Stimulated activated CD8-positive, alpha-beta memory T cell treated with anti-CD3 and anti-CD28 coated beads, Interleukin-4, amount 100 ng/mL, for 4 hours (primary cell): ENCODE measurements at places on chromosomes 2 and 18.

DNA sequence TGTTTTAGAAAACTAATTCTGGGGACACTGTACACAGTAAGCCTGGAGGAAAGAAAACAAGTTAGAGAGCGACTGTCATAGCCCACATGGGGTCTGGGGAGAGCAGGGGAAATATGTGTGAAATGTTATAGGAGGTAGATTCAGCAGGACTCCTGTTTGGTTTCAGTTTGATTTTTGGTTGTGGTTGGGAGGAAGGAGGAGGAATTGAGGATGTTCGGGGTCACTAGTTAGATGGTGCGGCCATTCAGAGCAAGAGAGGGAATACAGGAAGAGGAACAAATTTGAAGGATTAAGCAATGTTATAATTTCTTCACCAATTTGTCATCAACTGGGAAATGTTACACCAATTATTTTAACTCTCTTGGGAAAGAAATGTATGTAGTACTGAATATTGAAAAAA is 25.1 kb downstream of the TTC39C start:
- DNase-seq = no peak

GRCh38 chr2:214706986-214707385 is 102.5 kb downstream of the BARD1 start:
- no peak for DNase-seq

DNA sequence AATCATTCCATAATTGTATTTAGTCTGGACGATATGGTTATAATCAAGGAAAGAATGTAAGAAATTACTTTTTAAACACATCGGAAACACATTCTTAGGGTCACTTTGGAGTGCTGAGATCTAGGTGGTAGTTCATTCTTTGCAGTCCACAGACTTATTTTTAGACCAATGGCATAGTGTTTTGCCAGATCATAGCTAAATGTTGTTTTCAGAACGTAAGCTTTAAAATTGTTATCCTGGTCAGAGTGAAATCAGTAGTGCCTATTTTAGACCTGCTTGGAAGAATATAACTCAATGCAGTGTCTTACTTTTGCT is 4.3 kb downstream of the MYL12A start:
- DNase-seq = no peak

GRCh38 chr2:31998731-31999383 is 12.0 kb downstream of the MEMO1 start:
- no peak for DNase-seq

DNA sequence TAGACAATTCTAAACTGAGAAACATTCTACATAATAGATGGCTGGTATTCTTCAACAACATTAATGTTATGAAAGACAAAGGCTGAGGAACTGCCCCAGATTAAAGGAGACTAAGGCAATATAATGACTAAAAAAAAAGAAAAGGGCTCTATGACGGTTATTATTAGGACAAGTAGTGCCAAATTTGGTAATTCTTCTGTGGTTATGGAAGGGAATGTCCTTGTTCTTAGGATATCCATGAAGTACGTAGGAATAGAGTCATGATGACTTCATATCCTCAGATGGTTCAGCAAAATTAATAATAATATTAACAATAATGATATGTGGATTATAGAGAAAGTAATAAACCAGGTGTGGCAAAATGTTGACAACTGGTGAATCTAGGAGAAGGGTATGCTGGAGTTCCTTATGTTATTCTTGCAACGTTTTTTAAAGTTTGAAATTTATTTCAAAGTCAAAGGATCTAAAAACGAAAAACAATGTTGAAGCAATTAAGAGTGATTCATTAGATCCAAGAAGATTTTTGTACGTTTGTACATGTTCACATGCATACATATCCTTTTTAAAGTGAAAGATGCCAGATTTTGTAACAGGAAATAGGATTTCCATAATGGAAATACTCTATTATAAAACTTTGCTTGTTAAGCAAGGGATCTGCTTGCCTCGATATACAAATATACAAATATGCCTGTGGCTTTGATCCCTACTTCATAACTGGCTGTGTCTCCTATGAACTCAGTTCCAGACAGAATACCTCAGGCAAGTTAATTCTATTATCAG is 27.7 kb upstream of the STRN start:
- no peak for DNase-seq

- DNase-seq = no peak
Measured at GRCh38 chr2:77521931-77522470, at the start of gene LRRTM4. Gene LRRTM4 (minus strand): TSS chr2:77522376.

DNA sequence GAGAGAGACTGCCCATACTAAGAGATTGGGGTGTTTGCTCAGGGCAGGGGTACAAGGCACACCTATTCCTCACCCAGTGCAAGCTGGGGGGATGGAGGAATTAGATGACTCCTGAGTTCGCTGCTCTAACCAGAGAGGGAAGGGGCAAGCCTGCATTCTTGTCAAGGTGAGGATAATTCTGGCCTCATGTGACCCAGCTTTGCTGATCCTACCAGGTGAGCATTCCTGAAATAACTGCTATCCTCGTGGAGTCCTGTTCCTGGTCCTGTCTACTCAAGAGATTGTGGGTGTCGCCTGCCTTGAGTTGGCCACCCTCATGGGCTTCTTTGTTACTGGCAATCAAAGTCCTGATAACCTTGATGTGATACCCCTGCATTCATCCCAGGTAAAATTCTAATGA is 206.0 kb downstream of the SPP2 start:
- no peak for DNase-seq

- no peak for DNase-seq
Measured at GRCh38 chr18:42915299-42915698, 200.2 kb downstream of the RIT2 start.

- DNase-seq = no peak
Measured at GRCh38 chr2:23859983-23860382, 66.9 kb downstream of the ATAD2B start.

GRCh38 chr2:210997373-210997772 is 441.0 kb downstream of the CPS1 start:
- no peak for DNase-seq

GRCh38 chr2:174135981-174136380 is 112.4 kb downstream of the OLA1 start:
- DNase-seq = no peak

DNA sequence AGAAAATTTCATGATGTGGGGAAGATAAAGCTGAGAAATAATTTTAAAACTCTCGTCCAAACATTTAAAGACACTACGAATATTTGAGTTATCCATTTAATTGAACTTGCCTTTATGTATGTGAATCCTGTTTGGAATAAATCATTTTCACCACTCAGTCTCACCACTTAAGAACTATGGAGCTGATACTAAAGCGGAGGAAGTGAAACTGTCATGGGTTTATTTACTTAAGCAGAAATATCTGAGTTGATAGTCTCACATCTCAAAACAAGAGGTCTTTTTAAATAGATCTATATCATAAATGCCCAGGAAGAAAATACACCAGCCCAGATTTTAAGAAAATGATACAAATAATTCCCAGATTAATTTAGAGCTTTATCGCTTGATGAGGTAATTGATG is 532.4 kb downstream of the ZNF804A start:
- DNase-seq = no peak

DNA sequence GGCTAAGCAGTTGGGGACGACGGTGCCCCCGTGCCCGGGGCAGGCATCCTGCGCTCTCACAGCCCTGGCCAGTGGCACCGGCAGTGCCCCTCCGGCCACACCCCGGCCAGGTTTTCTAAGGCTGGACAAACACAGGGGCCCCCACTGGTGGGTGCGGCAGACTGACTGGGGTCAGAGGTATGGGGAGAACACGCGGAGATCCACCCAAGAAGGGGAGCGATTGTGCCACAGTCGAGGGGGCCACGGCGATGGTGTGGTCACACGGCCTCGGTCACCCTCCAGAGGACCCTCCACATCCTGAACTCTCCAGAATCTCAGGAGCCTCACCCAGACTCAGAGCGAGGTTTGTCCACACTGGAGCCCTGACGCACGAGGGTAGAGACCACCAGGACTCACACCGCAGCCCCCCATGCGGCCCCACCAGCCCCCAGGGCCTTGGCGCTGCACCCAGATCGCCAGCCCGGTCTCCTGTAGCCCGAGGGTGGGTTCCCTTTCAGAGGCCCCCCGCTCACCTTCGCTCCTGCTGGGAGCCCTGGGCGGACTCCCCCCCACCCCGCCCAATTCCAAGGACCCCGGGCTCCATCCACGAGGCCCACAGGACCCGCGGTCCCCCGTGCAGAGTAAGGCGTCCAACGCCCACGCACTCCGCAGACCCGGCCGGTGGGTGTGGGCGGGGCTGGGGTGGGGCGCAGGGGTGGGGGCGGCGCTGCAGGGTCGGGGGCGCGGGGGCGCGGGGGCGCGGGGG is 15.2 kb downstream of the PDCD1 start:
- DNase-seq = no peak

GRCh38 chr2:20145497-20146193 is 79.3 kb downstream of the SDC1 start:
- no peak for DNase-seq

DNA sequence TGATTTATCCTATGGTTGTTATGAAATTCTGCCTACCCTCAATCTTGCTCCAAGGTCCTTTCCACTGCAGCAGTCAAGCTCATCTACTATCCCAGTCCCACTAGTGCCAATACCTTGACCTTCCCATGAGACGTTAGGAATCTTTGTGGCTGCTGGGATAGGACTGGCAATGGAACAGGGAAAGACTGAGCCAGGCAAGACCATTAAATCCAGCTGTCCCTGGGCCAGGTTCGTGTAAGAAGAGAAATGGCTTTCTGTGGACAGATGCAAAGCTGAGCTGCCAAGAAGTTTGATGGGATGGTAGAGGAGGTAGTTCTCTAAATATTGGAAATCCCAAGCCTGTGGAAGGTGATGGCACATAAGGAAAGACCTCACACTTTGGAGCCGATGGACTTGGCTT is 50.1 kb upstream of the TMEM17 start:
- no peak for DNase-seq

DNA sequence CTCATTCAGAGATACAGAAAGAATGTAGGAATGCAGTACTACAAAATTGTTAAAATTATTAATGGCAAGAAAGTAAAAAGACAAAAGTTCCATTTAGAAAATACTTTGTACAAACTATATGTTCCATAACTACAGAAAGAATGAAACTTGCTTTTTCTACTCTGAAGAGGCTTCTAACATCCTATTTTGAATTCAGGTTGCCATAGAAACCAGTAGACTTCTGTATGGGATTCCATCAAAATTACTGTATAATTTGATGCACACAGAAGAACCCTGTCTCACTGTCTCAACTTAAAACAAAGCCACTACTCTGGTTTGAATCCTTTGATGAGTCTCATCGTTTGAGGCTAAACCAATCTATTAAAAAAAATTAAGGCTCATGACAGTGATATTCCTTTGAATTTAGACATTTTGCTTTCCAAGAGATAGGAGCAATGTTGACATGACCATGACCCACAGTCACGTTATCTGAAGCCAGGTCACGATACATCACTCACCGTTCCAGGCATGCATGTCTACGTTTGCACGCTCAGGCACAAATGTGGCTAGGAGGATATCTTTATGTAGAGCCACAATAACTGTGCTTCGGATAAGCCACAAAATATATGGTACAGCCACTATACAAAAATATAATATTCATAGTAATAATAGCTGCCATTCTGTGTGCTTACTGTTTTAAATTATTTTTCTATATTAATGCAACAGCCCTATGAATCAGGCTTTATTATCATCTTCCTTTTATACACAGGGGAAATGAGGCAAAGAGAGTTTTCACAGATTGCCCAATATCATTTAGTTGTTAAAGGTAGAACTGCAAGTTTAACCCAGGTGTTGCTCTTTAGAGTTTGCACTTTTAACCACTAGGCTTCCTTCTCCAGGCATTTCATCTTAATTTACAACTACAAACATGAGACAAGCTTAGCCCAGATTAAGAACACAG is 82.4 kb downstream of the CACNB4 start:
- DNase-seq = no peak

GRCh38 chr2:117603567-117603966 is 210.9 kb upstream of the DDX18 start:
- DNase-seq = no peak

DNA sequence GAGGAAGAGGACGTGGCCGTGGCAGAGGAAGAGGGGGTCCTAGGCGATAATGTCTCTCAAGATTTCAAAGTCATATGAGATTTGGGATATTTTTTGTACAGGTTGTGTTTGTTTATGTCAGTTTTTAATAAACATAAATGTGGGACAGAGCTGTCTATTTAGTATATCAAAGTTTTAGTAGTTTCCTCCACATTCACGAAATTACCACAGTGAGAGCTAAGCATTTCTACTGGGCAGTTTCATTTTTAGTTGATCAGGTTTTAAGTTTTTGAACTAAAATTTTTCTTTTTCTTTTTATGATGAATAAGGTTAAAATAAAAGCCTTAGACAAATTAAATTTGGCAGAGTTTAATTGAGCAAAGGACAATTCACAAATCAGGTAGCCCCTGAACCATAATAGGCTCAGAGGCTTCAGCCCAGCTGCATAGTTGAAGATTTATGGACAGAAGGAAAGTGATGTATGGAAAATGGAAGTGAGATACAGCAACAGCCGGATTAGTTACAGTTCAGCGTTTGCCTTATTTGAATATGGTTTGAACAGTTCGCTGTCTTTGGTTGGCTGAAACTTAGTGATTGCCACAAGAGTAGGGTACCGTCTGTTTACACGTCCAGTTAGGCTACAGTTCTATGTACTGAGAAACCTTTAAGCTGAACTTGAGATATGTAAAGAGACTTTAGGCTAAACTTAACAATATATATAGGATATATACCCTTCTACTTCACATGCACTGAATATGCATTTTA is 17.1 kb downstream of the SNRPD1 start:
- DNase-seq = no peak

- no peak for DNase-seq
Measured at GRCh38 chr18:21164548-21165095, 53.0 kb upstream of the ROCK1 start.

DNA sequence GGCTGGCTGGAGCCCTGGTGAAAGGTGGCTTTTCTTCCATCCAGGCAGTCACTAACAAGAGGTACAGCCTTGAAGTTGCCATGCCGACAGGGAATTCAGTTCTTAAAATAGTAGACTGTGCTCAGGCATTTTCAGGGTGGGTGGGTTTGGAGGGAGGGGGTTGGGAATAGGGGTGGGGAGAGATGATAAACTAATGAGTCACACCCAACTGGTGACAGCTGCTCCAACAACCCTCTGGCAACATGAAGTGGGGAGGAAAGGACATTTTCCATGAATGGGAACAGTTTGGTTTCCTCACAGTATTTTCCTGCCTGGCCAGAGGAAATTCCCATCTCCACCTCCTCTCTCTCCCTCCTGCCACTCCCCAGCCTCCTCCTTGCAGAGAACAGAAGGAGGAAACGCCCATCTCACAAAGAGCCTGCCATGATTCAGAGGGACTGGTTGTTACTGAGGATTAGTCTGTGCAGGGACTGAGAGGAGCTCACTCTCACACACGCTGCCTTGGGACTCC is 113.0 kb upstream of the SLC1A4 start:
- no peak for DNase-seq

- DNase-seq = no peak
Measured at GRCh38 chr2:160472839-160473251, 20.8 kb downstream of the RBMS1 start.

DNA sequence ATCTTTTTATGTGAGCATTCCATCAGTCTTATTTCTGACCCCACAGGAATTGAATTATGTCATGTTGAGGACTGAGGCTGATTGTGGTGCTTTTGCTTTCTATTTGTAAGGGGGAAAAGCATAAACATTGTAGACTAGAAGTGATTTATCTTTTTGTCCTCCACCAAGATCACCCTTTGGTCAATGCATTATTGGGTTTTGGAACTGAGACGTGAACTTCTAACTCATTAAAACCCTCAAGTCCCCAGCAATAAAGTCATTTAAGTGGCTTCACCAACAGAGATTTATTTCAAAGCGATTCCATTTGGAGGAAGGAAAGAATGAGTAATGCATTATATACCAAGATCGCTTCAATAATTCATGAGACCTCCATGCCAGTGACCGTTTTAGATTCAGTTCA is 75.5 kb upstream of the TXNDC2 start:
- no peak for DNase-seq

- no peak for DNase-seq
Measured at GRCh38 chr2:173300458-173300857, 54.2 kb upstream of the CDCA7 start.
